ENCODE measurements at places on chromosomes 4 and X.

GRCh38 chrX:4450177-4450576 lies 736.7 kb upstream of the PRKX start:
- DNase-seq = no peak

GRCh38 chr4:81436941-81437574 lies 34.6 kb downstream of the RASGEF1B start:
- peak; percentile 2 for DNase-seq

GRCh38 chrX:17214962-17215361 lies 160.0 kb upstream of the NHS start:
- no peak for DNase-seq

- DNase-seq = no peak
These were observed 53.7 kb downstream of the NAA11 start for GRCh38 chr4:79272126-79272525.

DNA sequence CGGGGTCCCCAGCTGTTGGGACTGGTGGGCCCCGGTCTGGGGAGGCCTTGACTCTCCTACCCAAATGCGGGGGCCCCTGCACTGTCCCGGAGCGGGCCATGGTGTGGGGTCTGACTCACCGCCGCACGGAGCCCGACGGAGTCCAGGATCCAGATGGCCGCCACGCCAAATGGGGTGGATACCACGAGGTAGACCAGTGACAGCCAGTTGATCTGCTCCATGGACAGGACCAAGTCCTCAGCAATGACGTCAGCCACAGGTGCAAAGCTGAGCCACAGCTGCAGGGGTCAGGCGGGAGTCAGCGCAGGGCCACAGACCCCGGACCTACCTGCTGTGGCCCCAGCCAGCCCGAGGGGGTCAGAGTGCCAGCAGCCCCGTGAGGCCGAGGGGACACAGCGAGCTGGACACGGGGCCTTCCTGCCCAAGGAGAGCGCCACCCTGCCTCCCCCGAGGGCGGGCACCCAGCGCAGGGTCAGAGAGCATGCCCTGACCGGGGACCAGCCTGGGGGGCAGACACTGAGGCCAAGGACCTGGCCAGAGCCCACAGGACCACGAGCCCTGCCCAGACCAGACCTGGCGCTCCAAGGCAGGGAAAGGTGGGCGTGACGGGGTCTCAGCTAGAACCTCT lies 2.4 kb downstream of the SLC49A3 start:
- no peak for DNase-seq

- no peak for DNase-seq
These were observed 116.3 kb downstream of the SHROOM4 start for GRCh38 chrX:50697691-50698090.

- DNase-seq = no peak
These were observed 1911.4 kb downstream of the STIM2 start for GRCh38 chr4:28772066-28772465.

DNA sequence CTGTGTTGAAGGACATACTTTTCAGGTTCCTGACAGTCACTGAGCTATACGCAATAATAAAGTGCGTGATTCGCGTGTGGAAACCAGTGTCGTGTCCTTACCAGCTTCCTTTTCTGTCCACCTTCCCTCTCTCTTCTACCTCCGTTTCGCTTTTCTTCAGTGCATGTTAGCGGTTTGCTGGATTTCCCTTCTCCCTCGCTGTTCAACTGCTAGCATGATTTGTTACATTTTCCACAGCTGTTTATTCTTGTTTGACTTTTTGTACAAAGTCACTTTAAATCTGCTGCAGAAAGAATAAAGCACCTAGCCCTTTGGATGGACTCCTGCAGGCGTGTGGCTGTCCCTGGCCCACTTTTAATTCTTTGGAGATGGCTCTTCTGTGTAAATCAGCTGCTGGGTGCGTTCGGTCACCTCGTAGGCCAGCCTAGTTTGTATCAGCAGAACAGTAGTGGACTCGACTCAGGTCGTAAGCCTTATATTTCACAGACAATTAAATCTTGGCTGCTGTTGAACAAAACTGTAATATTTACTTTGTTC lies 8.9 kb upstream of the HAND2 start:
- no peak for DNase-seq

- peak; percentile 48 for DNase-seq
These were observed 644.1 kb upstream of the AGA start for GRCh38 chr4:178086320-178086719.

GRCh38 chr4:26131711-26132110 lies 189.1 kb upstream of the RBPJ start:
- DNase-seq = no peak

Data from NCI-H82 (cell line).